Sigmoid colon (tissue), 7 donors: ENCODE measurements at places on chromosomes 5 and 9. TPM values are rescaled to one million over a fixed set of nuclear protein-coding genes. Genes with fewer than 3 reads are reported as not detected.

- no peak overlapping the region for H3K27ac ChIP-seq
- H3K27me3 ChIP-seq, result no peaks in the 10 kb centered on the region
- no peaks in the 10 kb centered on the region for H3K36me3 ChIP-seq
- no peak for DNase-seq
Observed at GRCh38 chr5:44828719-44829118, 20.0 kb downstream of the MRPS30 start.

DNA sequence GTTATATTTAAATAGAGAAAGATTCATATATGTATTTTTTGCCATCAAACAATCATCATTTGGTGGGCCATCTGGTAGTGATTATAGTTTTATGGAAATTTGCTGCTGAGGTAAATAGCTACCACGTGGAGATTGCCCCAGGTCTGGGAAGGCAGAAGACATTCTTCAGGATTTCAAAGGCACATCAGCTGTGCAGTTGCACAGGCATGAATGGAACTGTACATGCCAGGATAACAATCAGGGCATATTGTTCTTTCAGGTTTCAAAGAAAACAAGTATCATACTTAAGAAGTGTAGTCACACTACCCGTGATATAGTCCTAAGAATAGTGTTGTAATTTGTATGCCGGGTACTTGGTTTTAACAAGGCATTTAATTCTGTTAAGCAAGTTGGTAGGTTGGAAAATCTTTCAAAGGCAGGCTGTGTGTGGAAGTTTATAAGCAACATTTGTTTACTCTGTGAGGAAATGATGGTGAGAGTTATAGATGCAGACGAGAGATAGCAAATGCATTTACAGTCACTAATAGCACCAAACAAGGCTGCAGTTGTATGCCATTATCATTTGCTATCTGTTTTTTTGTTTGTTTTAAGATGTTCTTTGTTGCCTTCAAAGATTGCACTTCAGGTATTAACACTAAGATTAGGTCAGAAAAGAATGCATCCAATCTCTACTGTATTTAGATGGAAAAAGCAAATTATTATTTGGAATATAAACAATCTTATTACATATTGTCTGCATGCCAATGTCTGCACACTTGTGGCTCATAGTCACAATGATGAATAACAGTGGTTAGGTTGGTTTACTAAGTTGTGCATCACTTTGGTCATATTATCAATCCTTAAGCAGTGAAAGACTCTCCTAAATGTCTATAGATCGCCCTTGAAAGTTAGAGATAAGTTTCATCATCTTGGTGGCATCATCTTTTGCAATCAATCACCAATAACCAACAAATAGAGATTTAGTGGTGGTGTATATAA is 55.3 kb downstream of the RPS23 start:
- H3K27ac ChIP-seq, result no peak overlapping the region
- H3K4me3 ChIP-seq, result no peak overlapping the region
- no peaks in the 10 kb centered on the region for H3K4me1 ChIP-seq
- no peaks in the 10 kb centered on the region for H3K27me3 ChIP-seq
- no peak for DNase-seq
- H3K36me3 ChIP-seq, result no peaks in the 10 kb centered on the region

DMGDH gene
- 1.8 TPM for total RNA-seq

TMEM232 gene
- total RNA-seq, result 2.5 TPM

- no peaks in the 10 kb centered on the region for H3K36me3 ChIP-seq
- no peak for DNase-seq
- H3K27me3 ChIP-seq, result no peaks in the 10 kb centered on the region
- H3K4me3 ChIP-seq, result peak overlapping the region; percentile 96
- H3K27ac ChIP-seq, result peak overlapping the region; percentile 99
- peaks cover 21% of the 10 kb centered on the region for H3K4me1 ChIP-seq
Observed at GRCh38 chr9:26893030-26893676, 551 bp upstream of the CAAP1 start.

ARID3C gene
- total RNA-seq, result not detected

CAMK2A gene
- total RNA-seq, result 0.49 TPM
